Stimulated activated CD4-positive, alpha-beta T cell treated with anti-CD3 and anti-CD28 coated beads, Interleukin-1b, Interleukin-23, amount 100 ng/mL, for 4 hours (primary cell): ENCODE measurements at places on chromosomes 6 and 20.

- DNase-seq, result no peak
These were observed 50.6 kb upstream of the RNF182 start for GRCh38 chr6:13874191-13874549.

DNA sequence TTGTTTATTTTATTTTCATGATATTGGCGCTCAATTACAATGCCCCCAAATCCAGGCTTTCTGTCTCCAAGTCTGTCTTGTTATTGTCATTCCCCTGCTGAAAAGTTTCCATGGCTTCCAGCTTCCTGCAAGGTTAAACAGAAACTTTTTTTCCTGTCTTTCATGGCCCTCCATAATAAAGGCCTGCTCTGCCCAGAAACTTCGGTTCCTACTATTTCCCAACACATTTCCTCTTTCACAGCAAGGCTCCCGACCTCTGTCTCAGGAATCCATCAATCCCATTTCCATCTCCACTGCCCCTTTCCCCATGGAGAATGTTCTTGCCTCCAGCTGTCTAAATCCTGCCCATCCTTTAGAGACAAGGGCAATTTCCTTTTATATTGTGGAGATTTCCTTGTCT lies 365.2 kb upstream of the JARID2 start:
- DNase-seq, result no peak

- DNase-seq, result peak; percentile 13
These were observed 31.6 kb upstream of the LY86 start for GRCh38 chr6:6556738-6557503.

GRCh38 chr6:119312875-119313338 lies 36.7 kb downstream of the MAN1A1 start:
- no peak for DNase-seq

- no peak for DNase-seq
These were observed 392.0 kb upstream of the SASH1 start for GRCh38 chr6:147950623-147950987.

- DNase-seq, result no peak
These were observed 169.0 kb downstream of the UST start for GRCh38 chr6:148915810-148916209.
